Vein endothelial cell (primary cell): ENCODE measurements at places on chromosomes 3 and 15. TPM values are rescaled to one million over a fixed set of nuclear protein-coding genes. Genes with fewer than 3 reads are reported as not detected.

The MB21D2 gene
- total RNA-seq: 4.6 TPM in 2 replicates

The CBLB gene
- 25.2 and 39.3 TPM in 2 replicates for total RNA-seq

The HYAL1 gene
- total RNA-seq: 2.8 and 3.9 TPM in 2 replicates

The ALG1L2 gene
- not detected in 2 replicates for total RNA-seq

The RYK gene
- 90.6 and 91.8 TPM in 2 replicates for total RNA-seq
